Effector memory CD4-positive, alpha-beta T cell (primary cell): ENCODE measurements at places on chromosomes 16 and 17.
A peak's percentile ranks its signal among the peaks of the same experiment; 100 is the strongest.

DNA sequence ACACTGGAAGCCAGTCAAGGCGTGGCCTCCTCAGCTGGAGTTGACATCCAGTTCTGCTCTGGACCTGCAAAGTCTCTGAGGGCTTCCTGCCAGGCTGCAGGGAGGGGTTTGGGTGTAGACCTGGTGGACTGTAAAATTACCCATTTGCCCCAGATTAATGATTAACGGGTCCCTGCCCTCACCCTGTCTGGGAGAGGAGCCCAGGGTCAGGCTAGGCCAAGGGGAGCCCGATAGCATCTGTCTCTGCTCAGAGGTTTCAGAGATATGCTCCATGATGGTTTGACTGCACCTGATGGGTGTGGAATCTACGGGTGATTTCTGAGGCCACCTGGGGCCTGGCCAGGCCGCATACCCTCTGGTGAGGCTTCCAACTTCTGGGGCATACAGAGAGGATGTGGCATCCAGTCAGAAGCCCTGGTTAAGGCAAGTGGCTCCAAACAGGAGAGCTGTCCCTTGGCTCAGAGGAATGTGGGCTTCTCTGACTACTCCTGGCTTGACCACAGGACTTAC, 11.2 kb downstream of the PPY start:
- no peaks in the 10 kb centered on the region for H3K36me3 ChIP-seq
- H3K4me1 ChIP-seq = peaks cover 17% of the 10 kb centered on the region
- H3K4me3 ChIP-seq = no peak overlapping the region
- no peak for DNase-seq
- no peak overlapping the region for H3K27ac ChIP-seq
- no peaks in the 10 kb centered on the region for H3K27me3 ChIP-seq

- H3K27me3 ChIP-seq = no peaks in the 10 kb centered on the region
- H3K4me1 ChIP-seq = peaks cover 12% of the 10 kb centered on the region
- no peak overlapping the region for H3K4me3 ChIP-seq
- H3K36me3 ChIP-seq = peaks cover 15% of the 10 kb centered on the region
- no peak overlapping the region for H3K27ac ChIP-seq
- no peak for DNase-seq
Measured at GRCh38 chr16:9122342-9122741, 30.9 kb downstream of the HAPSTR1 start.

DNA sequence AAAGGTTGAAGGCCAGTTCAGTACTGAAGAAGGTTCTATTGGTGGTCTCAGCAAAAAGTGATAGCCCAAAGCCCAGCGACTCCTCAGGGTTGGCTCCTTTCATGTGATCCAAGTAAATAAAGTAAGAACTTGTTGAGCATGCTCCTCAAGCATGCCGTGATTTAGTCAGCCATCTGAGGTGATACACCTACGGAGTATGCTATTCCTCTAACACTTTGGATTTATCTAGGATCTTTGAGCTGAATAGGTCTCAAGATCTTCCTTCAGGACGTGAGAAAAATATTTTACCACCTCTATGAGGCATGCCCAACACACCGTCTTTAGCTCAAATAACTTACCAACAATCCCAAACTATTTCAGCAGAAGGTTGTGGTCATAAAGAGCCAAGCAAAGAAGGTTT, 153.3 kb upstream of the CORO6 start:
- no peaks in the 10 kb centered on the region for H3K27me3 ChIP-seq
- no peak overlapping the region for H3K4me3 ChIP-seq
- H3K27ac ChIP-seq = no peak overlapping the region
- H3K36me3 ChIP-seq = no peaks in the 10 kb centered on the region

- peaks cover 6% of the 10 kb centered on the region for H3K36me3 ChIP-seq
- no peaks in the 10 kb centered on the region for H3K4me1 ChIP-seq
- DNase-seq = no peak
- H3K27ac ChIP-seq = no peak overlapping the region
Measured at GRCh38 chr17:2452216-2452750, 51.4 kb upstream of the MNT start.

DNA sequence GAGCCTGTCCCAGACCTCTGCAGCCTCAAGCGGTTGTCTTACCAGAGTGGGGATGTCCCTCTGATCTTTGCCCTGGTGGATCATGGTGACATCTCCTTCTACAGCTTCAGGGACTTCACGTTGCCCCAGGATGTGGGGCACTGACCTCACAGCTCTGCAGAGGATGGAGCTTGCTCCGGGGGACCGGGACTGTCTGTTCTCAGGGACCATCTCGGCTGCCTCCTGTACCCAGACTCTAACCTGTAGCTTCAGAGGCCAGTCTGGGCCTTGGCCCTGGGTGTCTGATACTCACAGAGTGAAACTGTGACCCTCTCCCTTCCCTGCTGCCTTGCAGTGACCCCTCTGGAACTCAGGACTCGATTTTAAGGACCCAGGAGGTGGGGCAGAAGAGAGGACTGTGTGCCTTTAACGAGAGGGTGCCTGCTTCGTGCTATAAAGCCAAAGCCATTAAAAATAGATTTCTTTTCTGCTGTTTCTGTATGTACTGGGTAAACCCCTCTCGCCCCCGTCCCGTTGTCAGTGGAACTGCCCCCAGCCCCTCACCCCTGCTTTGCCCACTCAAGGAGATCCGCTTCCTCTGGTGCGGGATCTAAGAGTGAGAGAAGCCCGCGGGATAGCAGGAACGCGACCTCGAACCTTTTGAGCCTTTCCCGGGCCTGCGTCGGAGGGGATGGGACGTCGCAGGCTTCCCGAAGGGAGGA, 1.1 kb upstream of the LLGL2 start:
- H3K4me1 ChIP-seq = peaks cover 13% of the 10 kb centered on the region
- H3K27ac ChIP-seq = no peak overlapping the region
- H3K27me3 ChIP-seq = no peaks in the 10 kb centered on the region
- H3K36me3 ChIP-seq = peaks cover 18% of the 10 kb centered on the region
- H3K4me3 ChIP-seq = peak overlapping the region; percentile 71

DNA sequence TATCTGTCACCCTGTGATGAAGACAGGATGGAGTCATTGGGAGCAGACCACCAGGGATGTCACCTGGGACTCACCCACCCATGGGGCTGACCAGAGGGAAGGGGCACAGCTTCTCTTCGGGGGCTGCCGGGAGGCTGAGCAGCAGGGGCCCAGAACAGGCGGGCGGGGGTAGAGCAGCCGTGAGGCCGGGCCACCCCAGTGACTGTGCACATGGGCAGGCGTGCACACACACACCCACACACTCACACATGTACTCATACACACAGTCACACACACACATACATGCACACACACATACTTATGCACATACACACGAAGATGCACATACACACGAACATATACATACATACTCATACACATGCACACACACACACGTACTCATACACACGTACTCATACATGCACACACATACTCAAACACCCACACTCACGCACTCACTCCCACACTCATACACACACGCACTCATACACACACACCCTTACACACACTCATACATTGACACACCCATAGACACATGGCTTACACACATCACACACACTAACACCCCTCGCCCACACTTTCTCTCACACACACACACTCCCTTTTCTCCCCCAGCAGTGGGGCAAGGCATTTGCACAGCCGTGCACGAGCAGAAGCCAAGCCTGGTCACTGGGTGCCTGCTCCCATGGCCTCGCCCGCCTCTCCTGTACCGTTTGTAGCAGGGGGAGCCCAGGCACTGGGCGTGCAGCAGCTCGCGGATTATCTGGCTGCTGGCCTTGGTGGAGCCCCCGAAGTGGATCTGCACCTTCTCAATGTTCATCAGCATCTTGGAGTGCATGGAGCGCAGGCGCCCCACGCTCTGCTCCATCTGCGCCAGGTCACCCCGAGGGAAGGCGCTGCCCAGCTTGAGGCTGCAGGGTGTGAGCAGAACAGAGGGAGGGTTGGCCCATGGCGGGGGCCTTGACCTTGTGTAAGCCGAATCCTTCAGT, 12.4 kb downstream of the UBALD2 start:
- H3K4me3 ChIP-seq = no peak overlapping the region
- H3K27me3 ChIP-seq = no peaks in the 10 kb centered on the region
- H3K36me3 ChIP-seq = no peaks in the 10 kb centered on the region
- peaks cover 24% of the 10 kb centered on the region for H3K4me1 ChIP-seq
- no peak for DNase-seq

GRCh38 chr17:18361837-18362697, 1.3 kb downstream of the SHMT1 start:
- H3K4me3 ChIP-seq = peak overlapping the region; percentile 74
- no peaks in the 10 kb centered on the region for H3K36me3 ChIP-seq
- DNase-seq = no peak
- H3K4me1 ChIP-seq = peaks cover 10% of the 10 kb centered on the region

DNA sequence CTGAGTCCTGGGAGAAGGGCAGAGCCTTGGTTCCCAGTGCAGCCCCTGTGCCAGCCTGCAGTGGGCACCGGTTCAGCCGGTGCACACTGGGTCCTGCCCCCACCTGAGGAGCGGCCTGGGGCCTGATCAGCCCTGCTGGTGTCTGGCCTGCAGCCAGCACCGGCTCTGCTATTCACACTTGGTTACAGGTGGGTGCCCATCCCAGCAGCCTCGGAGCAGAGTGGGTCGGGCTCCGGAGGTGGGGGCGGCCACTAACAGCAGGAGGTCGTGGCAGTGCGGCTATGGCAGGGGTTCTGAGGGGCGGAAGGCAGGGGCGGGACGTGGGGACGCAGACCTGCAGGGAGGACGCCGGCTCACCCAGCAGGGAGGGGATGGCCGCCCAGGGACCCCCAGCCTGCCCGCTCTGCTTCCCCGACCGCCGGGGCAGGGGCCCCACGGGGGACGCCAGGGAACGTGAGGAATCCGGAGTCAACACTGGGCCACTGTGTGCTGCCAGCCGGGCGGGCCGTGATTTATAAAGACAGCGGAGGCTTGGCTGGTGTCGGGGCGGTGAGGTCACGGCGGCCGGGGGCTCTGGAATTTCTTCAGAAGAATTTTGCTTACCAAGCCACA, 20.3 kb downstream of the METRNL start:
- no peak overlapping the region for H3K27ac ChIP-seq
- DNase-seq = no peak
- H3K36me3 ChIP-seq = peaks cover 3% of the 10 kb centered on the region
- peaks cover 11% of the 10 kb centered on the region for H3K4me1 ChIP-seq
- H3K4me3 ChIP-seq = no peak overlapping the region
- H3K27me3 ChIP-seq = peaks cover 16% of the 10 kb centered on the region

GRCh38 chr16:52496051-52496876, 50.7 kb downstream of the TOX3 start:
- H3K4me1 ChIP-seq = no peaks in the 10 kb centered on the region
- no peak for DNase-seq
- H3K27me3 ChIP-seq = no peaks in the 10 kb centered on the region
- no peak overlapping the region for H3K27ac ChIP-seq
- H3K4me3 ChIP-seq = no peak overlapping the region
- H3K36me3 ChIP-seq = no peaks in the 10 kb centered on the region

GRCh38 chr16:52573365-52574299, 26.7 kb upstream of the TOX3 start:
- DNase-seq = no peak
- no peaks in the 10 kb centered on the region for H3K4me1 ChIP-seq
- H3K27me3 ChIP-seq = no peaks in the 10 kb centered on the region
- no peaks in the 10 kb centered on the region for H3K36me3 ChIP-seq
- no peak overlapping the region for H3K27ac ChIP-seq

DNA sequence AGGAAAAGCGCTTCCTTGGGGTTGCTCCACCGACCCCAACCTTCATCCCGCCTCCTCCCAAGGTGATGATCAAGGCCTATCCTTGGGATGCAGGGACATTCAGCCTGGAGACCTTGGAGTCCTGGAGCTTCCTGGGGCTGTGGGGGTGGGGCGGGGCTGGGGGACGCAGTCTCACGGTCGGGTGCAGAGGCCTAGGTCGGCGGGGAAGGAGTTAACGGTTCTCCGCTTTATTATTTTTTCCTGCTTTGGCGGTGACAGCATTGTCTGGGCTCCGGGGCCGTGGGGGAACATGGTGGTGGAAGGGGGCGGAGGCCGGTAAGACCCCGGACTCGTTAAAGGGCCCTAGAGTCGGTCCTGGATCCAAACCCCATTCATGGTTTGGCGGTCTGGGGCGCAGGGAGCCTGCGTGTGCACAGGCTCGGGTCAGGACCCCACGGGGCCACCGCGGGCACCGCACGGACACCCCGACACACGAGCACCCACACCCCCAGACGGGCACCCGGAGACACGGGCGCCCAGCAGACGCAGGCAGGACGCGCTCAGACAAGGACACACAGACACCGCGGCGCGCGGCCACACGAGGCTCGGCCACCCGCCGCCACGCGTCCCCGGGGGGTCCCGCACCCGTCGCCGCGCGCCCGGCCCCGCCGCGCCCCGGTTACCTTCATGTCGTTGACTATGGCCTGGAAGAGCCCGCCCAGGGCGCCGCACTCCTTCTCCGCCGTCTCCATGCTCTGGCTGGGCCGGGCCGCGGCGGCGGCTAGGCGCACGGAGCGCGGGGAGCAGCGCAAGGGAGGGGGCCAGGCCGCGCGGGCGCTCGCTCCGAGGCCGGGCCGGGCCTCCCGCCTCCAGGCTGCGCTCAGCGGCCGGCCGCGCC, 554 bp downstream of the MTSS2 start:
- peaks cover 3% of the 10 kb centered on the region for H3K4me1 ChIP-seq
- H3K27me3 ChIP-seq = peaks cover 12% of the 10 kb centered on the region
- H3K36me3 ChIP-seq = no peaks in the 10 kb centered on the region
- H3K4me3 ChIP-seq = no peak overlapping the region
- DNase-seq = no peak
- H3K27ac ChIP-seq = no peak overlapping the region

DNA sequence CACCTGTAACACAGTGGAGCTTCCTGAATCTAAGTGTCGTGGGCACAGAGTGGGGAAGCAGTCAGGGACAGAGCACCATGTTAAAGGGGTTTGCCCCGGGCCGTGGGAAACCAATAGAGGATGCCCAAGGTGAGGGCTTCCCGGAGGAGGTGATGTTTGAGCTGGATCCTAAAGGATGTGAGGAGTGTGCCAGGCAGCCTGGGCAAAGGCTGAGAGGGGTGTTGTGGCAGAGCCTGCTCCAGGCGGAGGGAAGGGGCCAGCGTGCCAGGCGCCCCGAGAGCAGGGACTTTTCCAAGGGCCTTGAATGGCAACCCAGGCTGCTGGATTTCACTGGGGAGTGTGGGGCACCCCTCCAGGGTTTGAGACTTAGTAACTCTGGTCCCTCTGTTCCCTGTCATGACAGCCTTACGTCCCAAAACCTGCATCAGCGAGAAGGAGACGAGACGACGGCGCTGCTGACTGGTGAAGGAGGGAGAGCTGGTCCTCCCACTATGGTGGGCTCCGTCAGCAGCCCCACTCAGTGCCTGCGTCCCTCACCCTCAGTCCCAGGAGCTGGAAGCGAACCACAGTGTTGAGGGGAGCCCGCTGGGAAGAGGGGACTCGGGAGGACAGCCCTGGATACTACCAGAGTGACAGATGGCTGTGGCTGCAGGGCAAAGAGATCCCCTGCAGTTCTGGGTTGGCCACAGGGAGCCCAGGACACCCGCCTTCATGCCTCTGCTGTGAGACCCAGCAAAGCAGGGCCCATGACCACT, 228.4 kb downstream of the KATNIP start:
- H3K4me3 ChIP-seq = no peak overlapping the region
- no peaks in the 10 kb centered on the region for H3K27me3 ChIP-seq
- H3K4me1 ChIP-seq = no peaks in the 10 kb centered on the region
- H3K27ac ChIP-seq = no peak overlapping the region
